Activated naive CD8-positive, alpha-beta T cell treated with anti-CD3 and anti-CD28 coated beads, Interleukin-2, amount 10 ng/mL, durations not matched to agents 7 days and 5 days (primary cell): ENCODE measurements at places on chromosomes 16 and 17. TPM values are rescaled to one million over a fixed set of nuclear protein-coding genes. Genes with fewer than 3 reads are reported as not detected.

- DNase-seq: no peak
- no peaks in the 10 kb centered on the region for H3K27me3 ChIP-seq
- H3K27ac ChIP-seq: no peak overlapping the region
- peaks cover 36% of the 10 kb centered on the region for H3K4me1 ChIP-seq
Observed at GRCh38 chr17:2172077-2172851, 117.4 kb downstream of the HIC1 start.

DNA sequence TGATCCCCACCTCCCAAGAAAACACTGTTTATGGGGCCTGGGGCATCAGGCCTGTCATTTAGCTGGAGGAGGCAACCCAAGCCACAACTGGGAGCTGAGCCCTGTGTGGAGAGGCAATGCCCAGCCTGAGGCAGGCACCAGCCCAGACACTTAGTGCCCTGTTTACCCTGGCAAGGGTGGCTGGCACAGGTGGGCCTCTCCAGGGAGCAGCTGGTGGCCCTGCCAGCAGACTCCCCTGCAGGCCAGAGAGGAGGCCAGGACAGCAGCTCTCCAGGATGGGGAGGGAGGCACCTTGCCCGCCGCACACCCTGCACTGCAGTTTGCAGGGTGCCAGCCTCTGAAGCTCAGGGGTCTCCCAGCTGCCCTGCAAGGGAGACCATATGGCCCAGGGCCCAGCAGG is 9.1 kb upstream of the TMEM92 start:
- H3K4me3 ChIP-seq: no peak overlapping the region
- peaks cover 2% of the 10 kb centered on the region for H3K4me1 ChIP-seq
- H3K27me3 ChIP-seq: peaks cover 10% of the 10 kb centered on the region
- H3K36me3 ChIP-seq: no peaks in the 10 kb centered on the region
- no peak for DNase-seq
- H3K27ac ChIP-seq: no peak overlapping the region

Gene KRT27
- not detected for total RNA-seq

Gene ETV4
- total RNA-seq: 1.6 TPM

DNA sequence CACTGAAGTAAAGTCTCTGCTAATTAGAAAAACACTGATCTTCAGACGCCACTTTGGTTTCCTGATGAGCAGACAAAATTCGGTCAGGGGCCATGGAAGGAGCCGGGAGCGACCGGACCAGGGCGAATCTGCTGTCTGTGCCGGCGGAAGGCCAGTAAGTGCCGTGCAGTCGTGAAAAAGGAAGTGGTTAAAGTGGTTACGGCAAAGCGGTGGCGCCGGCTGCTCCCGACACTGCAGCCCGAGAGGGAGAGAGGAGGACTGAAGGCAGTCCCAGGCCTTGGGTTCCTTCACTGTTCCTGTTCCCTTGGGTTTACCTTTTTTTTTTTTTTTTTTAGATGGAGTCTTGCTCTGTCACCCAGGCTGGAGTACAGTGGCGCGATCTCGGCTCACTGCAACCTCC is 17.3 kb upstream of the HEXD start:
- peak overlapping the region; percentile 86 for H3K4me3 ChIP-seq
- peaks cover 13% of the 10 kb centered on the region for H3K4me1 ChIP-seq
- H3K36me3 ChIP-seq: peaks cover 15% of the 10 kb centered on the region

DNA sequence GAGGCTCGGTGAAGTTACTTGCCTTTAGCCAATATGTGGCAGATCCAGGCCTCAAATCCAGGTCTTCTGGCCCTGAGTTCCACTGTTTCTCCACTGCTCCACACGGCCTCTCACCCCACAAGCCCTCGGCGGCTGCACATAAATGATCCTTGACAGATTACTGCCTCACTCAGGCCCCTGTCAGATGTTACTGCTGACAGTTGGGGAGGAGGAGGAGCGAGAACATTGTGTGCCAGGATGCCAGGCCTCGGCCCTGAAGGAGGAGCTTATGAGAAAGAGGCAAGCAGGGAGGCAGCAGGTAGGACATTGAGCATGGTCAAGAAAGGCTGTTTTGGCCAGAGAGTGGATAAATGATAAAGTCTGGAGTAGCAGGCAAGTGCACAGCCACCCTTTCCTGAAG is 88.6 kb downstream of the RAB11FIP4 start:
- no peaks in the 10 kb centered on the region for H3K36me3 ChIP-seq
- peaks cover 11% of the 10 kb centered on the region for H3K27me3 ChIP-seq
- H3K4me1 ChIP-seq: no peaks in the 10 kb centered on the region
- H3K27ac ChIP-seq: no peak overlapping the region
- H3K4me3 ChIP-seq: no peak overlapping the region

GRCh38 chr16:22186517-22186916 is 19.6 kb upstream of the EEF2K start:
- H3K4me3 ChIP-seq: no peak overlapping the region
- H3K27me3 ChIP-seq: no peaks in the 10 kb centered on the region
- H3K27ac ChIP-seq: no peak overlapping the region
- peaks cover 16% of the 10 kb centered on the region for H3K4me1 ChIP-seq

GRCh38 chr17:80671039-80671824 is 126.6 kb downstream of the RPTOR start:
- H3K36me3 ChIP-seq: peaks cover 28% of the 10 kb centered on the region
- peak overlapping the region; percentile 37 for H3K27ac ChIP-seq
- H3K27me3 ChIP-seq: no peaks in the 10 kb centered on the region
- H3K4me3 ChIP-seq: no peak overlapping the region
- no peak for DNase-seq
- peaks cover 59% of the 10 kb centered on the region for H3K4me1 ChIP-seq

DNA sequence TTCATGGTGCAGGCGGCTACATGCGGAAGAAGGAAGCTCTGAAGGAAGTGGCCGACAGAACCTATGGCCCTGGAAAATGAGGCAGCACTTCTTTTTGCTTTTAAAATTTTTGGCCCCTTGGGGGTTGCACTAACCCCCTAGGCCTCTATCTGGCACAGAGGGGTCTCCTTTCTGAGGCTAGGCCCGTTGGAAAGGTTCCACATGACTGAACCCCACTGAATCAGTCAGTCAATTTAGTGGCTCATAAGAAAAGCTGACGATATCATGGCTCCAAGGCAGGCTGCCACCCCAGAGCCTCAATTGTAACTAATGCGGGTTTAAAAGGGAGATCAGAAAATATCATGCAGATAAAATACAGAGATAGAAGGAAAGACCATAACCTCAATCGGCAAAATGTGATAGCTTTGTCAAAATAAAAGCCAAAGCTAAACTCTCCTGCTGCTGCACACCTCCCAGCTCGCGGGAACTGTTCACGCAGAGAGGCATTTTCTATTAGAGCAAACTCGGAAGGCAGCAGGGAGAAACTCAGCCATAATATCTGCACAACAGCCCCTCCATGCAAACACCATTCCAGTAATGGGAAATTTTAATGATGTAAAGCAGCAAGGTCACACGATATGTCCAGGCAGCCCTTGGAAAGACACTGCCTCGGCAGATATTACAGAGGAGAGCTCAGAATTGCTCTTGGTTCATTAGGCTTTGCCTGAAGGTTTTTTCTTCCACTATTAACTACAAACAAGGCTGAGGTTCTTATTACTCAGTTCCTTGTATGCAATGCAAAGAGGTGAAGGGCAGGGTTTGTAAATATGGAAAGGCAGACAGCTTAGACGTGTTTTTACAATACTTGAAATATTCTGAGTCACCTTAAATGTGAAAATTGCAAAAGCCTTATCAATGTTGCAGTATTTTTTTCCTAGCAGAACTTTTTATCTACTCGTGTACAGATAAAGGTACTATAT is 200.4 kb upstream of the PMFBP1 start:
- no peaks in the 10 kb centered on the region for H3K27me3 ChIP-seq
- H3K4me3 ChIP-seq: no peak overlapping the region
- DNase-seq: no peak
- H3K4me1 ChIP-seq: no peaks in the 10 kb centered on the region

- DNase-seq: no peak
- H3K4me3 ChIP-seq: no peak overlapping the region
- H3K4me1 ChIP-seq: no peaks in the 10 kb centered on the region
Observed at GRCh38 chr17:19551591-19552148, 18.0 kb downstream of the SLC47A1 start.

Gene IRX5
- total RNA-seq: not detected

- no peak for DNase-seq
- H3K36me3 ChIP-seq: peaks cover 2% of the 10 kb centered on the region
- H3K4me3 ChIP-seq: no peak within 1 kb of the TSS
- H3K4me1 ChIP-seq: peaks cover 4% of the 10 kb centered on the region
Observed at GRCh38 chr16:72172105-72173034, at the start of gene PMFBP1. Gene PMFBP1, minus strand, starts transcription at chr16:72172155. Its CDS starts 947 bp downstream, at chr16:72171208.

DNA sequence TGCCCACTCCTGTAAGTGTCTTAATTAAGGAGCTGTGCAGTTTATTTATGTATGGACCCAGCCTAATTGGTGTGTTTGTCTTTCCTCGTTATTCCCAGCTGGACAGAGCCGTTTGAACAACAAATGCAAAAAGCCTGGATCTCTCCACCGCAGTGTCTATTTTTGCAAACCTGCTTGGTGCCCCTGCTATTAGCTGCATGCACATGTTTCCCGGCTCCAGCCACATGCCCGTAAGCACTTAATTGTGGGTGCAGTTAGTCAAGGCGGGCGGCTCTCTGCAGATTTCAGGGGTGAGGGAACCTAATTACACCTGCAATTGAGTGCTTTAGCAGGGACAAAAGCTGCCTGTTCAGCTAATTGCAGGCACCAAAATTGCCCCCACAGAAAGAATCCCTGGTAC is 74.0 kb upstream of the GSE1 start:
- H3K4me3 ChIP-seq: no peak overlapping the region
- H3K27me3 ChIP-seq: no peaks in the 10 kb centered on the region
- H3K4me1 ChIP-seq: no peaks in the 10 kb centered on the region
- DNase-seq: no peak
- no peaks in the 10 kb centered on the region for H3K36me3 ChIP-seq

DNA sequence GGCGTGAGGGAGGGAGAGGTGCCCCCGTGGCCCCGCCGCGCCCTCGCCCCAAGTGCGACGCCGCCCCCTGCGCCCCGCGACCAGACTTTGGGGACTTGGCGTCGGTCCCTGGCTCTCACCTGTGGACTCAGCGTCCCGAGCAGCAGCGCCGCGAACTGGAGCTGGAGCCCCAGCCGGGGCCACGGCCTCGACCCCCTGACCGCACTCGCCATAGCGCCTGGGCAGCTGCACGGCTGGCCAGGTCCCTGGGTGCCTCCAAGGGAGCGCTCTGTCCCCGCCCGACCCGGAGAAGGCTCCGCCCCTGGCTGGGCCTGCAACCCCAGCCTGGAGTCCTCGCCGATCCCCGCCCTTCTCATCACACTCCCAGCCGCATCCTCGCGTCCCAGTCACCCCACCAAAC is at the start of gene ERN2:
TSS of gene ERN2 (minus strand) at position 247 of the 400 bp plus-strand sequence. CDS start at position 212, 35 bp downstream.
- H3K36me3 ChIP-seq: peaks cover 1% of the 10 kb centered on the region
- H3K4me1 ChIP-seq: peaks cover 1% of the 10 kb centered on the region
- no peak within 1 kb of the TSS for H3K27ac ChIP-seq
- H3K4me3 ChIP-seq: no peak within 1 kb of the TSS

GRCh38 chr16:19659554-19659953 is 58.5 kb downstream of the KNOP1 start:
- no peak for DNase-seq
- H3K36me3 ChIP-seq: peaks cover 32% of the 10 kb centered on the region
- H3K27me3 ChIP-seq: no peaks in the 10 kb centered on the region
- H3K4me1 ChIP-seq: no peaks in the 10 kb centered on the region

- DNase-seq: no peak
- H3K27ac ChIP-seq: no peak overlapping the region
- H3K4me3 ChIP-seq: no peak overlapping the region
- peaks cover 8% of the 10 kb centered on the region for H3K36me3 ChIP-seq
- H3K27me3 ChIP-seq: no peaks in the 10 kb centered on the region
- peaks cover 35% of the 10 kb centered on the region for H3K4me1 ChIP-seq
Observed at GRCh38 chr17:43356999-43357398, 41.8 kb upstream of the ARL4D start.

Gene TMEM95
- total RNA-seq: not detected

Gene PLLP
- total RNA-seq: 0.26 TPM

DNA sequence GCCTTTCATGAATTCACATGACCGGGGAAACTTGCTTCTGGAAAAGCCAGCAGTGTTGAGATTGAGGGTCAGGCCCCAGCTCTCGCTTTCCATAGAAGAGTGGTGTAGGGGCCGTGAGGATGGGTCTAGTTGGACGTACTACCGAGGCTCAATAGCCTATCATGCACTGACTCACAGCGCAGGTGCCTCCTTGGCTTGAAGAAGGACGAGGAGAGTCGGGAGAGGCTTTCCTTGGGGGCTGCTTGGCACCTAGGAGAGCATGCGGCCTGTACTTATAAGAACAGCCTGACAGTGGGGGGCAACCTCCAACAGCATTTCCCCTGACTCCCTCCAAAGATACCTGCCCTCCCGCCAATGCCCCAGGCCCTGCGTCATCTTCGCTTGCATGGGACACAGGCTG is 37.6 kb downstream of the WSCD1 start:
- no peak overlapping the region for H3K4me3 ChIP-seq
- no peaks in the 10 kb centered on the region for H3K4me1 ChIP-seq
- peaks cover 5% of the 10 kb centered on the region for H3K27me3 ChIP-seq
- no peak overlapping the region for H3K27ac ChIP-seq
- no peaks in the 10 kb centered on the region for H3K36me3 ChIP-seq

GRCh38 chr16:74275031-74275636 is 21.5 kb upstream of the PSMD7 start:
- DNase-seq: no peak
- no peaks in the 10 kb centered on the region for H3K4me1 ChIP-seq
- no peak overlapping the region for H3K27ac ChIP-seq
- H3K27me3 ChIP-seq: peaks cover 8% of the 10 kb centered on the region
